ENCODE measurements at places on chromosomes 12 and 14.
A peak's percentile ranks its signal among the peaks of the same experiment; 100 is the strongest.

DNA sequence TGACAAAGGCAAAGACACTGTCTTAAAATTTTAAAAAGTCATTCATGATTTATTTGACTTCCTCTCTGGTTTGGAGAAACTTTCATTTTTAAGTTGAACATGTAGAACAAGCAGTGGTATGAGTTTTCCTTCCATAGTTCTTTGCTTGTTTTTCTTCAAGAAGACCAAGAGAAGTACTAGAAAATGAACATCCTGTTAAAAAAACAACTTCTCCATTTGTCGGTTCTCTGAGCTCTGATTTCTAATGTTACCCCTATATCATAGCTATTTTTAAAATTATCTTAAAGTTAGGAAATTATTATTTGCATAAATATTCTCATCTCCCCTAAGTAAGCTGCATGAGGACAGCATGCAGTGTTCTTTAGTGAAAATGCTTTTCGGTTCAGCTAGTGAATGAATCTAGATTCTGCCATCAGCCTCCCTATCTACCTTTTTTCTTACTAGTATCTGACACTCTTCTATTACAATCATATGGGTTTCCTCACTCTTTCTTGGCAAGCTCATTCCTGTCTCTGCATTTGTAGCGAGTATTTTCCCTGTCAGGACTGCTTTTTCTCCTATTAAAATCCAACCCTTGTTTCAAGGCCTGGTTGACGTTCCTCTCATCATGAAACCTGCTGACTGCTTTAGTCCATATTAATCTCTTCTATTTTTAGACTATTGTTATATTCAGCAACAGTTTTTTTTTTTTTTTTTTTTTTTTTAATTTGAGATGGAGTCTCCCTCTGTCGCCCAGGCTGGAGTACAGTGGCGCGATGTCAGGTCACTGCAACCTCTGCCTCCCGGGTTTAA, 15.8 kb downstream of the DIP2B start:
- DNase-seq, result no peak

DNA sequence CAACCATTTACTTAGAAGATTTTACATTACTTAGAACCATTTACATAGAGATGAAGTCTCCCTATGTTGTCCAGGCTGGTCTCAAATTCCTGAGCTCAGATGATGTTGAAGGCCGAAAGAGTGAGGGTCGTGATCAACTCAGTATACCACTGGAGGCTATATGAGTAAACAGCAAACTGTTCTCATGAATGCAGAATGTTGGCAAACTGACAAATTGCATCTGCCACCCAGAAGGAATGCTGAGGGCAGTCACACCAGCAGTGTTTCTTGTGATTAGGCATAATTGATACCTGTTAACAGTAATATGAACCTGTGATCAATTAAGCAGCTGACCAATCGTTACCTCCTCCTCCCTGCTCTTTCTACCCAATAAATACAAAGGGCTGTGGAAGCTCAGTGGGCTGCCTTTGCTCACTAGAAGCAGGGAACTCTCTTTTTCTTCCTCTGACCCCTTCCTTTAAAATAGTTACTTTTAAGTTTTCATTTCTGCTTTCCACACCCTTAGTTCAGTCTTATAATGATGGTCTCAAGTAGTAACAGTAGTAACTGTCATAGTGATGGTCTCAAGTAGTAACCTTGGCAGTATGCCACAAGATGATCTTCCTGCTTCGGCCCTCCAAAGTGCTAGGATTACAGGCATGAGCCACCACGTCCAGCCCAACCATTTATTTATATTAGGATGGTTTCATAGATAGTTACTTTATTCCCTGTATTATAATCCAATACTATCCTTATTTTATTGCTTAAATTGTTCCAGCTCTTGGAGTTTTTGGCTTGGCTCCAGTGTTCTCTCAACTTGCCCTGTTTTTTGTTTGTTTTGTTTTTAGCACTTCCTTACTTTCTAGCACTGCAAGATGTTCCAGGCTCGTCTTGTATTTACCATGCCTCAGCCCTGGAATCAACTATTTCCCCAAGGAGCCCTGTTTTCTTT, 25.8 kb downstream of the LIMA1 start:
- DNase-seq, result no peak

- peak; percentile 29 for DNase-seq
Measured at GRCh38 chr14:50677527-50678063, 9.5 kb upstream of the SAV1 start.

DNA sequence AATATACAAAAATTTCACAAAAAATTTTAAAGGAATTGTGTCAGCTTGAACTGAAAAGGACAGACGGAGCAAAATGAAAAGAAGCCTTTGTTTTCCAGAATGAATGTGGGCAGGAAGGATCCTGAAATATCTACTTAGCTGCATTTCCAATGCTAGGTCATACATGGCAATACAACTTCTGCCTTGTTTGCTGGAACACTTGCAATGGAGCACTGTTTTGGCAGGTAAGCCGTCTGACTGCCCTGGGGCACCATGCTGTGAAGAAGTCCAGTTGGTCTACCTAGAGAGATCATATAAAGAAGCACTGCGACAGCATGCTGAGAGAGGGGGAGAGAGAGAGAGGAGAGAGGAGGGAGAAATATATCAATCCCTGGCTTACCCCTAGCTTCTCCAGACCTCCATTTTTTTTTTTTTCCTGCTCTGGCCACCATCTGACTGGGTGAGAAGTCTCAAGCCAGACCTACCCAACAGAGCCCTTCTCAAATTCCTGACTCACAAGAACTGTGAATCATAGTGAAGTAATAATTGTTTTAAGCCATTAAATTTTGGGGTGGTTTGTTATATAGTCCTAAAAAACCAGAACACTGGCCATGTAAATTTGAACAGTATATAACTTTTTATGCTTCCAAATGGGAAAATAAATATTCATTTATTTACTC, 97.1 kb upstream of the PRICKLE1 start:
- DNase-seq, result no peak

DNA sequence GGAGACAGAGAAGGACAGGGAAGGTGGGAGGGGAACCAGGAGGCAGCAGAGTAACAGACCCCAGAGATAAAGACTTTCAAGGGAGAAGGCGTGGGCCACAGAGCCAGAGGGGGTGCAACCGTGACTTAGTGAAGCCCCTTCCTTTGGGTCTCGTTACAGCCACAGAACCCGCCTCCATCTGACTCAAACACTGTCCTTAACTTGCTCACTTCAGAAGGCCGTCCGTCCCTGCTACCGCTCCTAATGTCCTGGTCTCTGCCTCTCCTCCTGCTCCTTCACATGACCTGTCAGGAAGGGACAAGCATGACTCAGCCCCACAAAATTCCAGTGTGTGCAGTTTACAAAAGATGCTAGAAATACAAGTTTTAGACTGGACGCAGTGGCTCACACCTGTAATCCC, 18.0 kb downstream of the RIMBP2 start:
- DNase-seq, result no peak

DNA sequence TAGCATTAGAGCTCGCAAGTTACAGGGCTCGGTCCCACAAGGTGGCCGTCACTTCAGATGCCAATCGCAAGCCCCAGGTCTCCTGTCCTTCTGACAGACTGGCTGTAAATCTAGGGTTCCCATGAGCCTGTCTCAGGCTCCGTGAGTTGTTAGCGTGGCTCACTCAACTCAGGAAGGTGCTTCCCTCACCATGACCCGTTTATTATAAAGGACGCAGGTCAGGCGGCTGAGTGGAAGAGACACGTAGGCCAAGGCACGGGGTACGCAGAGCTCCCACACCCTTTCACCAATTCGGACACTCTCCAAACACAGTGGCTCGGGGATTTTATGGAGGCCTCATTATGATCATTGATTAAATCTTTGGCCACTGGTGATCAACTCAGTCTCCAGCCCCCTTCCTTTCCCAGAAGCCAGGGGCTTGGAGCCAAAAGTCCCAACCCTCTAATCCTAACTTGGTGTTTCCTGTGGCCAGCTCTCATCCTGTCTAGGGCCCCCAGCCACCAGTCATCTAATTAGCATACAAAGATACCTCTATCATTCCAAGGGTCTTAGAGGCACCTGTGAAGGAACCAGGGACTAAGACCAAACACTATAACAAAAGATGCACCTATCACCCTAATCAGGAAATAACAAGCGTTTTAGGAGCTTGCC, 25.8 kb upstream of the LRTM2 start:
- DNase-seq, result no peak
